ENCODE measurements at places on chromosomes 5 and 9. TPM values are rescaled to one million over a fixed set of nuclear protein-coding genes. Genes with fewer than 3 reads are reported as not detected.
A peak's percentile ranks its signal among the peaks of the same experiment; 100 is the strongest.

GRCh38 chr5:59164041-59164830 lies 581.4 kb downstream of the RAB3C start:
- no peak for ATAC-seq

DNA sequence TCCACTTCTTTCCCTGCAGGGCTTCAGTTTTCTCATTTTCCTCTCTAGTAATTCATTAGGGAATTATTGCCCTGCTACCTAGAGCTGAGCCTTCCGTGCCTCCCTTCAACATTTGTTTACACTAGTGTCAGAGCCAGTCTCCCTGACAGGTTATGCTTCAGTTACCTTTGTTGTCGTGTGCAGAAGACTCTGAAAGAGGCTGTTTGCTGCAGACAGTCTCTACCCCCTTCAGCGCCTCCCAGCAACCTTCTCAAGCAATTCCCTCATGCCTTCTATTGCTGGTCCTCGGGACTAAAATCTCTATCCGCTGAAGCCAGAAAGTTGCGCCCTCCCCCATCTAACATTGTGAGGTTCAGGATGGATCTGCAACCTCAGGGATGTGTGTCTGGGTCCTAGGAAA lies 12.8 kb downstream of the RALGPS1 start:
- no peak for ATAC-seq

DNA sequence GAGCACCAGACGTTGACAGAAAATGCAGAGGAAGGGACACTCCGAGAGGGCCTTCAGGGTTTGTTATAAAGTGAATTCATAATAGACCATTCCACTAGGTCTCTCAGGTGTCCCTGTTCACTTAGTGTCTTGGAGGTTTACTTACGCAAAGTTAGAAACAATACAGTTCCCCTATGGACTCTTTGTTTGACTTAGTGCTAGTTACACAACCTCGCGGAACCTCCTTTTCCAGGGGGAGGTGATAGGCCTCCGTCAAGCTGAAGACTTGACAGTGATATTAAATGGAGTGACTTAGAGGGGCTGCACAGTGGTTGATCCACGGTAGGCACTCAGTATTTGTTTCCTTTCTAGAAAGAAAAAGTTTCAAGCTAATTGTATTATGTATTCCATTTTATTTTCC lies 1.3 kb downstream of the CCT5 start:
- no peak for ATAC-seq

GRCh38 chr5:15388866-15389265 lies 111.1 kb upstream of the FBXL7 start:
- no peak for ATAC-seq

GRCh38 chr5:15983392-15983791 lies 196.2 kb downstream of the MARCHF11 start:
- no peak for ATAC-seq

GRCh38 chr5:137431051-137431450 lies 68.1 kb downstream of the SPOCK1 start:
- ATAC-seq, result no peak

GRCh38 chr9:114513055-114513958 lies 8.0 kb upstream of the WHRN start:
- ATAC-seq, result no peak

DNA sequence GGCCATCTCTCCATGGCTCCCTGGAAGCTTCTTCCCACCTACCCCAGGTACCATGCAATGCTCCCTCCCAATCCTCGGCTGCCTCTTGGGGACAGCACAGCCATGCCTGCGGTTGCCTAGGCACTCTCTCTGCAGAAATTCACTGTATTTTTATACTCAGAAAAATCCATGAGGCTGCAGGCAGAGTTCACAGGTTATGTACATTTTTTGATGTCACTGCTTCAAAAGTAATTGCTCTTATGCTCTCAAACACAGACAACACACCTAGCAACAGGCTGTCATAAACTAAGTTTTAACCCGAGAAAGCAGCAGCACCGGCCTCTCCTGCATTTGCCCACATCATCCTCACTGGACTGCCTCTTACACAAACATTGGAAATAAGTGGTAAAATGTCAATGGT lies 102.4 kb downstream of the AK8 start:
- no peak for ATAC-seq

DNA sequence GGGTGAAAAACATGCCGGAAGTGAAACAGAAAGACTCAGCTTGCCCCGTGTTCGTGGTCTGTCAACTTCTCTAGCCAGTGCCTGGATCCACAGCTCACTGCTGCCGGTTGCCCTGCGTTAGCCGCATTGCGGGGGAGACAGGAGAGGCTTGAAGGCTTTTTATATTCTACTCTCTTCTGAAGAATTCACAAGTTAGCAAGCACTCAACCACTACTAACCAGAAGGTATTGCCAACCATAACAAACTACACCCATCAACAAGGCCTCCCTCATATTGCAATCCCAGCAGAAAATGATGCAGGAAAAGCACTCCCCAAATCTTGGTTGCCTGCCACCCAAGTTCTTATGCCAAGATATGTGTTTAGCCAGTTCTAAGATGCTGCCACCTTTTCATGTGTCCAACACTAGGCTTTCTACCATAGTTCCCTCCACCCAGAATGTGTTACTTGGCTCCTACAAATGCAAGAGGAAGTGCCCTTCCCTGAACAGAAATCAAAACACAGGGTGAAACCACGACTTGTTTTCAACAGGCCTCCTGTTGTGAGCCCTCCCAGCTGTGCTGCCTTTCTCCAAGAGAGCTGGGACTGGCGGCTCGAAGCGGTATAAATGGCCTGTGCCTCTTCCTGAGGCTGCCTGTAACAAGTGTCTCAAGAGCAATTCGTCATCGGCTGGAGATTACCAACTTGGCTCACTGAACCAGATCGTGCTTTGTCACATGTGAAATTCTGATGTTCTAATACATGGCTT lies 129.0 kb downstream of the SNX18 start:
- ATAC-seq, result peak; percentile 91

DNA sequence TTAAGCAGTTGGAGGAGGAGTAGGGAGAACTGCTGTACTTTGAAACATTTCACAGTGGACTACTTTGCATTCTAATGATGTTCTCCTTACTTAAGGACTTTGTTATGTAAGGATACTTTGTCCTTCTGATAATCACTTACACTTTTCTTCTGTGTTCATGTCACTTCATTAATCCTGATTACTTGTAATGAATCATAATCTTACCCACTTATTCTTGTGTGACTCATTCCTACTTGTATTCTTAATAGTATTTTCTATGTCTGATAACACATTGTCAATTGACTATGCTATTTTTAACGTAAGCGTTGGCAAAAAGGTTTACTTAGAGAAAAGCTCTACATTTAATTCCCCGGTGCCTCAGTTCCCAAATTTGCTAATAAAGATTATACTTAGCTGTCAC lies 63.8 kb downstream of the GHR start:
- ATAC-seq, result no peak

GRCh38 chr5:31605920-31606319 lies 33.0 kb upstream of the PDZD2 start:
- no peak for ATAC-seq

DNA sequence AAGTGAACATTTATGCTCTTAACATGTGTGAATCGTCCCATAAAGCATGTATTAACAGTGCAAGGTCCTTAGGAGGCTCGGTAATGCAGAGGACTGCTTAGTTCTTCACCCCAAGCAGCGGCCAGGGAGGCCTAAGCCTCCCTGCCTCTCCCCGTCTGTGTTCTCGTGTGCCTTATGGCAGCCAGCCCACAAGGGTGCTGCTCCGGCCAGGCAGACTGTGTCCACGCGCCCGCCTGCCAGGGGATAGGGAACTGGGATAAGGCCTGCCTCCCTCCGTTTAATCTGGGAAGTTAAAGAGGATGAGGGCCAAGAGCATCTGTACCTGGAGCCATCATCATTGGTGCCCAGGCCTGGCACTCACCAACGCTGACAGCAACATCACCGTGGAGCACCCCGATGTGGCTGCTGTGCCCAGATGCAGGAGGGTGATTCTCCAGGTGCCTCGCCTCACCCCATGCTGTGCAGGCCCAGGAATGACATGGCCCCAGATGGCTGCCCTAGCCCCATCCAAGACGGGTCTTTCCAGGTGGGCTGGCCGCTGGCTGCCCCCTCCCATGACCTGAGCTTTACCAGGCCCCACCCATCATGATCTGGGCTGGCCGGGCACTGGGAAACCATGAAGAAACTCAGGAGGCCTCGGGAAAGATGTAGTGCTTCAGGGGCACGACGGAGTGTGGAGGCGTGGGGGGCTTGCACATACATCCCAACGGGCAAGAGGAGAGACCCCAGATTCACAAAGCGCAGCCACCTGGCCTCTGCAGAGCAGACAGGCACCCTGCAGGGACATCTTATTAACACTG lies 35.6 kb upstream of the SUSD3 start:
- no peak for ATAC-seq

- ATAC-seq, result peak; percentile 54
Measured at GRCh38 chr9:6566409-6567139, 79.0 kb downstream of the GLDC start.

DNA sequence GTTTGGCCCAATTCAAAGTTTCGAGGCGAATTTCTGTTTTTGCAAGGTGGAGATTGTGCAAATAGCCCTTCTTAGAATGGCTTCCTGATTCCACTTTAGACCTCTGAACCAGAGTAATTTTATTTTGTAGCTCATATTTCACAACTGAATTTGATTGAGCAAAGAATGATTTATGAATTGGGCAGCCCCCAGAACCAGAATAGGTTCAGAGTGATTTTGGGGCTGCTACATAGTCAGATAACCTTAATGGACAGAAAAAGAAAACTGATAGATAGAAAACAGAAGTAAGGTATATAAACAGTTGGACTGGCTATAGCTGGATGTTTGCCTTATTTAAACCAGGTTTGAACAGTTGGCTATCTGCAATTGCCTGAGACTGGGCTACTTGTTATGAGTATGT lies 156.6 kb downstream of the YIPF5 start:
- ATAC-seq, result no peak

DNA sequence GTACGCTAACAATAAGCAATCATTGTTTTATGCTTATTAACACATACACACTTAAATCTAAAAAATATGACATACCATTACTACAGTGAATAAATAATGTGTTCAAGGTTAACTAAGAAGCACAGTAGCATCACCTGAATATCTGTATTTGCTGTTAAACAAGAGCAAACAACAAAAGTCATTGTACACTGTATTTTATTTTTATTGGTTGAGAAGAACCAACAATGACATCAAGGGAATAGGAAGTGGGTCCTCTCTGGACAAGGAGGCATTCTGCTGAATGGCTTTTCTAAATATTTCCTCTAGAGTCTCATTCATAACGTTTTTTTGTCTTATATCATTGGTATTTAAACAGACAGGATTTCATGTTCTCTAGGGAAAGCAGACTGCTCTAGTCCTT lies 460.4 kb downstream of the CDH9 start:
- no peak for ATAC-seq

DNA sequence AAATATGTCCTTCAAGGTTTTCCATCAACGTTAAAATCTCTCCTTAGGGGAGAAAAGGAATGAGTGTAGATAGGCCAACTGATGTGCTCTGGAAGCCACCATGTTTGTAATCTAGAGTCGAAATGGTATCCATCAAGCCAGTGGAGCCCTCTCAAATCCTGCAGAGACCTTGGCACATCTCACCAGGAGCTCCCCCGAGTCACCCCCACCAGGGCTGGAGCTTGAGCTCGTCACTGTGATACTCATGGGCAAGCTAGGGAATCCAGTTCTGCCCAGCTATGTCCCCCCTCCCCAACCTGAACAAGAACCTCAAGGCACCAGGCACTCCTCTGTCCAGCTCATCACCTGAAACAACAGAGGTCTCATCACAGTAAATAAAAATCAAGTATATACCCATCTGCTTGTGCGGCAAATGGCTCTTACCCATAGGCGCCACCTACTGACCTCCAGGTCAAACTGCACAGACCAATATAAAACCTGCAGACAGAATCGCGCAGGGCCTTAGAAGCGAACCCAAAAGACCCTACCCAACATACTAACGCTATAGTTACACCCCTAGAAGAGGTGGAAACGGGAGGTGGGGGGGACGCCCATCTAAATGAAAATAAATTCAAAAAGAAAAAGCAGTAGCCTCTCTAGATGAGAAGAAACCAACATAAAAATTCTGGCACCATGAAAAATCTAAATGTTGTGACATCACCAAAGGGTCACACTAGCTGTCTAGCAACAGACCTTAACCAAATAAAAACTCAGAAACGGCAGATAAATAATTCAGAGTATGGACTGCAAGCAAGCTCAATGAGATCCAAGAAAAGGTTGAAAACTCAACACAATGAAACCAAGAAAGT lies 75.0 kb downstream of the TTC39B start:
- no peak for ATAC-seq

DNA sequence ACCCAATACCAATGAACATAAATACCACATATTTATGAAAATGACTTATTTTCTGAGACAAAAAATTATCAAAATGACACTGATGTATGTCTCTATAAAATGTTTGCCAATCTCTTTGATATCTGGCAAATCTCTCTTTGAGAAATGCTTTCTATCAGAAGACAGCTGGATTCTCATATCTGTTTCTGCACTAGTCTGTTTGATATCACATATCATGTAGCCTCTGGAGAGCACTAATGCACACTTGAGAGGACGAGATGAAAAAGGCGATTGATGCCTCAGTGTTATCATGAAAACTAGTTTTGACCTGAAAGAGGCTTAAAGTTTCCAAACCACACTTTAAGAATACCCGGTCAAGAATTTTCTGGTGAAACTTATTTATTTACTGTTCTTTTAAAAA lies 29.1 kb upstream of the ANKRD55 start:
- ATAC-seq, result no peak

GRCh38 chr9:131574730-131575640 lies 29.7 kb downstream of the PRRT1B start:
- ATAC-seq, result no peak

GRCh38 chr5:136636001-136636400 lies 270.7 kb upstream of the TRPC7 start:
- no peak for ATAC-seq

- no peak for ATAC-seq
Measured at GRCh38 chr5:5332287-5332686, 90.2 kb upstream of the ICE1 start.

DNA sequence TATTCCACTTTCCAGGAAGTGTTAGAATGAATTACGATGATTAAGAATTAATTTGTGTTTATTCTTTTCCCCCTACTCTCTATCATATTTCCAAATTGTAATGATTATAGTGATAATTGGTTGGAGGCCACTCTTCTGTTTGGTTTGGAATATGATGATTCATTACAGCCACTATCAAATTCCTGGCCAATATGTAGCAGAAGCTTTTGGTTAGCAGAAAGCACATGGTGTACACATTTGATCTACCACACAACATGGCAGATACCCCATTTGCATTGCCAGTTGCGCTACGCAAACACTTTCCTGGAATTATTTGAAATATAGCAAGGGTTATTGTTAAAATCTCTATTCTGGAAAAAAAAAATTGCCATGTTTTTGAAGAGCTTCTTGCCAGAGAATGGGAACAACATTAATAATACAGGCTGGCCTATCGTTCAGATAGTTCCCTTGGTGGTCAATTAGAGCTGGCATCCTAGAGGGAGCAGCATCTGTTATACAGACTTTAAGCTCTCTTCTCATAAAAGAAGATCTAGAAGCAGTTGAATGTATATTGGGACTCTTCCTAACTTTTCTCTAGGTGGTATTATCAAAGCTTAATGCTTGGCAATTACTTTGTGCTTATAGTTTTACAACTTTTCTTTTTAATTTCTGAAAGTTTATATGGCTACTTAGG lies 455.0 kb upstream of the ACTBL2 start:
- ATAC-seq, result no peak

The CD72 gene
- 1.0 TPM for total RNA-seq

The C5orf22 gene
- total RNA-seq, result 19.9 TPM

The HAPLN1 gene
- 1.8 TPM for total RNA-seq

The ANKRD34B gene
- total RNA-seq, result not detected

The DNAH5 gene
- total RNA-seq, result 0.94 TPM

The PLGRKT gene
- 13.0 TPM for total RNA-seq

The MARCOL gene
- total RNA-seq, result not detected

The ARAP3 gene
- total RNA-seq, result 5.3 TPM

The SPATA31D1 gene
- total RNA-seq, result not detected

The ACSL6 gene
- 3.6 TPM for total RNA-seq

The CSF1R gene
- 53.7 TPM for total RNA-seq

The PPP3R2 gene
- not detected for total RNA-seq
